ENCODE measurements at places on chromosomes 1 and 21.

- no peak for DNase-seq
Observed at GRCh38 chr21:8991088-8991907, 1530.1 kb upstream of the TPTE start.

DNA sequence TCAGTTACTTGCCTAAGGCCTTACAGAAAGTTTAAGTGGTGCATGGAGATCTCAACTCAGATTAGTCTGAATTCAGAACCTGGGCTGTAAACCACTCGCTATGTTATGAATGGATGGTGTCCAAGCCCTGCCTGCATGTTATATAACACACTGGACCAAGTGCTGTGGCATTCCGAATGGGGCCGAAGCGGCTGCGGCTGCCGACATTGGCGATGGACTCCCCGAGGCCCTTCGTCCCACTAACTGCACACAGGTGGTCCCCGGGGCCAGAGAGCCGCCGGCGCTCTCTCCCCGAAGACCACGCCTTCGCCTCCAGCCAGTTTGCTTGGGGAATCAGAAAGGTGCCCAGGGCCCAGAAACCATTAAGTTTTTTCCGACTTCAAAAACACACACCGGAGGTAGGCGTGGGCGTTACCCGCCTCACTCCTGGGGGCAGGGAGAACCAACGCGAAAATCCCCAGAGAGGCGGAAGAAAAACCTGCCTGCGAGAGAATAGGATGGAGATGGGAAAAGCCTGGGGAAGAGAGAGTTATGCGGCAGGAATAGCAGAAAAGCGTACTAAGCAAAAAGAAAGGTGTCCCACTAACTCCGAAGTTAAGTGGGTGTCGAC is 579 bp upstream of the TENT5C start:
- no peak for DNase-seq

DNA sequence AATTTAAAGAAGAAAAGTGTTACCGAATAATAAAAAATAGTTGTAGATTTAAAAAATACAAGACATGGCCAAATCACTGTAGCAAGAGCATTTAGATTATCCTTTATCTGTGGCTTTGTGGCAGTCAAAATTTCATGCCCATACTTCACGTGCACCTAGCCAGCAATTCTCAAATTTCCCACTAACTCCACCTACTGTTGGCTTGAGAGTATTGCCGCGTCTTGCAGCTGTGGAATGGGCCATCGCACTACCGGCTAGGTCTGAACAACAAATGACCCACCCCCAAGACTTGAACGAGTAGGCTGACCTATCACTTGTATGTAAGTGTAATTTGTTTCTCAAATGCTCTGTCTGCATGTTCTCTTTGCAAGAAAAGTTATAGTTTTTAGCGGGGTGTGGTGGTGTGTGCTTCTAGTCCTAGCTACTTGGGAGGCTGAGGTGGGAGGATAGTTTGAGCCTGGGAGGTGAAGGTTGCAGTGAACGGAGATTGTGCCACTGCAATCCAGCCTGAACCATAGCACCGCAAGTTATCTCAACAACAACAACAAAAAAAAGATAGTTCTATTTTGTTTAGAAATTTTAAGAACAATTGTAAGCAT is 4.1 kb downstream of the KRTAP13-4 start:
- peak; percentile 13 for DNase-seq

- no peak for DNase-seq
Observed at GRCh38 chr1:209554761-209555611, 28.5 kb upstream of the CAMK1G start.

DNA sequence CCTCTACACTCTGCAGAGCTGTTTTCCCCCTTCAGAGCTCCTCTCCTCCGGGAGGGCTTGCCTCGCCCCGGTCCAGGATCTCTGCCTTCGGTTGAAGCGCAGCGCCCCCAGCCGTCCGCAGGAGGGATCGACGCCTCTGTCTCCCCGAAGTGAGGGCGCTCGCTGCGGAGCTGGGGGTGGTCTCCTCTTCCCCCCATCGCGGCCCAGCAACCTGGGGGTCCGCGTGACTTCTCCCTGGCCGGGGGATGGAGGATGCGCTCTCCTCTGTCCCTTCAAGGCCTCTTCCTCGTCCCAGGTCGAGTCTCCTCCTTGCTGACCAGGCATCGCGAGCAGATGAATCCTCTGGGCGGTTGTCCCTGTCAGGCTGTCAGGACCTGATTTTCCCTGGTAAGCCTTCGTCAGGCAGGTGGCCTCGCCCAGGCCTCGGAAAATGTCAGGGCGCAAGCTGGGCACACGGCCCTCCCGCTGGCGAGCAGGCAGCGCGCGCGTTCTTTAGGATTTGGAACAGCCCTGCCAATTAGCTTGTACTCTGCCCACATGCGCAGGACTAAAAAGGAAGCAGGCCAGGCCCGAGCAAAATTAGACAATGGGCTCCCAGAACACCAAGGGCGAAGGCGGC is 90.5 kb downstream of the EDEM3 start:
- peak; percentile 59 for DNase-seq

- DNase-seq: no peak
Observed at GRCh38 chr1:97936976-97937375, 16.1 kb upstream of the DPYD start.

GRCh38 chr1:91635763-91636162 is 135.1 kb downstream of the CDC7 start:
- peak; percentile 61 for DNase-seq

DNA sequence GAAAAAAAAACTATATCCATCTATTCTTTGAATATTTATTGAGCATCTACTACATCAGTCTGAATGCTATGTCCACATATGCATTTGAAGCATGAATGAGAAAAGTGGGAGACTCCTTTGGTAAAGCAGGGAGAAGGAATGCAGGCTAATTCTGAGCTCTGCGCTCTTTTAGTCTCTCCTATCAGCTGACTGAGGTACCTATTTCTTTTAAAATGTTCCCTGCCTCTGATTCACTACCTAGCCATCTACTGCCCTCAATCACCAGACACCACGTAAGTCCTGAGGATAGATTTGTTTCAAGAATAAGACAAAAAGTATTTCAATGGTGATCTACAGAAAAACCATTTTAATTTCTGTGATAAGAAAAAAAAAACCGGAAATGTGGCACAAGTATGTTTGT is 3.8 kb upstream of the RGS13 start:
- DNase-seq: no peak

GRCh38 chr1:168138134-168138533 is 1.4 kb upstream of the GPR161 start:
- DNase-seq: peak; percentile 25

All from fibroblast of skin of right quadriceps (primary cell).